ENCODE measurements at places on chromosomes 7 and 10.

GRCh38 chr7:101137651-101138212 is 10.8 kb downstream of the SERPINE1 start:
- no peak for DNase-seq

GRCh38 chr7:46569133-46569465 is 648.0 kb upstream of the IGFBP3 start:
- DNase-seq = no peak

GRCh38 chr7:44794331-44794730 is 2.1 kb upstream of the PPIA start:
- DNase-seq = no peak

GRCh38 chr7:130145424-130146100 is 59.6 kb downstream of the TMEM209 start:
- DNase-seq = no peak
